ENCODE measurements at places on chromosomes 3 and 15.

DNA sequence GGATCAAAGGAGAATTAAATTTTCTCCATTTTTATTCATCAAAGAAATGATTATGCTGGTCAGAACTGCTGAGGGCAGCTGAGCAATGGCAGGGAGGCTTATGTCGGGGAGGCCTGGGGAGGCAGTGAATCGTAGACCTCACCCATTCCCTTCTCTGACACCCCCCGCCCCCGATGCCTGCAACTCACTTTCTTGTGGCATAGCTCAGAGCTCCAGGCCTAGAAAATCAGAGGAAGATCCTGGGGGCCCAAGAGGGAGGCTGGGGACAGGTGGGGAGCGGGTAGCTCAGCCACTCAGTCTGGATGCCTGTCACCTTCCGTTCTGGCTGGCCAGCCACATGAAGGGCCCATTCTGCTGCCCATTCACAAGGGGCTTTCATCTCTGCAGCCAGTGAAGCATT, 1.1 kb upstream of the DNAH1 start:
- DNase-seq: no peak

DNA sequence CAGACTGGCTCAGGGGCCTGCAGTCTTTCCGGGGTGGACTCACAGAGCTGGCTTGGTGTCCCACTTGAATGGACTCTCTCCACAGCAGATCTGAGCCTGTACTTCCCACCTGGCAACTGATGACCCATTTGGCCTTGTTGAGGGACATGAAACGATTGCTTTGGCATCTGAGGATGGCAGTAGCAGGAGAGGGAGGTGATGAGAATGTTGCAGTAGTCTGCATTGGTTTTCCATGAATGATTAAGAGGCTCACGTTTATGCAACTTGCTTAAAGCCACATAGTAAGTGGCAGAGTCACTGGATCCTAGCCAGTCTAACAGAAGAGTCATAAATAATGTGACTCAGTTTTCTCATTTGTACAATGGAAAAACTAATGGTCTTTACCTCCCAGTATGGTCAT, 21.9 kb downstream of the IL20RB start:
- DNase-seq: no peak

- DNase-seq: no peak
Measured at GRCh38 chr15:77869021-77869895, 208.3 kb downstream of the TBC1D2B start.

DNA sequence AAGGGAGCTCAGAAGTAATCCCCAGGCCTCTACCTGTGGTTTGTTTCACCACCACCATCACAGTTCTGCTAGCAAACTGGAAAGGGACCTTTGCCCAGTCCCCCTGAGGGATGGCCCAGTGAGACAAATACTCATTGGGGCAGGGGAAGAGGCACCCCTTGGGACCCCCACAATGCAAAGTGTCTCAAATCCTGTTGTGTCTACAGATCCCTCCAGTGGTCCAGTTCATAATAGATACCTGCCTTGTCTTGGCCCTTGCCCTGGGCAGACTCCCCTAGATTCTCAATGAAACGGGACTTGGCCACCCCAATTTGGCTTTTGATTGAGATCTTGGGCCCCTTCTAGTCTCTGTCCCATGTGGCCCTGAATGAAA, 43.8 kb upstream of the RAB6B start:
- DNase-seq: no peak

GRCh38 chr3:153624310-153625030, 462.4 kb downstream of the RAP2B start:
- DNase-seq: peak; percentile 65

DNA sequence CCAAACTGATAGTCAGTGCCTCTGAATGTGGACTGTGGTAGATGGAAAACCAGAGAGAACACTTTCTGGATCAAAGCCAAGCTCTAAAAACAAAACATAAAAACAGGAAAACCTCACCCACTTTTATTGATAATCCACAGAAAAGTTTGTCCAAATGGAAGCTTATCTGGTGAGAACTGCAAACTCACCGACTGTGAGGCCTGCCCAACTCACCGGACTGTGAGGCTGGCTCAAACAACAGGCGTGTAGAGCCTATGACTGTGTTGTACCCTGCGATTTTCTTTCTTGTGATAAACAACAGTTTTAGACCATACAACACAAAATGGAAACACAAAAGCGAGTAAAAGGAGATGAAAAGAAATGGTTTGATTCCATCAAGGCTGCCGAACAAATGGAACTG, 7.2 kb downstream of the PRR23C start:
- DNase-seq: no peak

- DNase-seq: no peak
Measured at GRCh38 chr3:99248130-99248529, 346.6 kb upstream of the DCBLD2 start.

GRCh38 chr3:56980798-56981390, 79.6 kb upstream of the SPATA12 start:
- DNase-seq: peak; percentile 86

GRCh38 chr3:102068327-102068726, 219.0 kb downstream of the NFKBIZ start:
- no peak for DNase-seq

GRCh38 chr15:65337436-65338070, 33.1 kb downstream of the RNU5B-1 start:
- DNase-seq: no peak

DNA sequence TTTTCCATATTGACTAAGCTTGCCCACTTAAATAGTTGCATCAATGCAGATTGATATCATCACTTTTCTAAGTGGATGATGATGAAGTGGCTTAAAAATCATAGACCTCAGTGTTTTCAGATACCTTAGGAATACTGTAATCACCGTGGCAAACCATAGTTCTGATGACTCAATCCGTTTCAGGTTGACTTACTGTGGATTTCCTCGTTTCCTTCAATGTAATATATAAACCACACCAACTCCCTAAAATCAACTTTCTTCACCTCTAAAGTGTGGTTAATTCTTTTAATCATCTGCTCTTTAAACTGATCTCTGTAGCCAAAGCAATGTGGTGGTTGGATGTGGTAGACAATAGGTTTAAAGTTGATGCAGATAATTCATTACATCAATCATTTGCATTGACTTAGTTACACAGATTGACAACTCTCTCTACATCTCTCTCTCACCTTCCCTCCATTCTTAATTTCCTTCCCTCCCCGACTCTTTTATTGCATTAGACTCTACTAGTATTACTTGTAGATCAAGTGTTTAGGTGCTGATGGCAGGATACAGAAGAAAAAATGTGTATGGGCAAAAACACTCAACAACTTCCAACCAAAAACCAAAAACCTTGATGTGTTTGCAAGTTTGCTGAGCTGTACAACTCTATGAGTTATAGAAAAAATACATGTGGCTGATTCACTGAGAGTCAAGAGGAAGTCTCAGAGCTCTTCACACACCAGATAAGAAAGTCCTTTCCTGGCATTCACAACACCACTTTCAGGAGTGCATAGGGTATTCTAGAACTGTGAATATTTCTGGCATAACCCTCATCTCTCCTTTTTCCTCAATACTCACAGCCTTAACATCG, 243.5 kb downstream of the NFKBIZ start:
- peak; percentile 90 for DNase-seq

DNA sequence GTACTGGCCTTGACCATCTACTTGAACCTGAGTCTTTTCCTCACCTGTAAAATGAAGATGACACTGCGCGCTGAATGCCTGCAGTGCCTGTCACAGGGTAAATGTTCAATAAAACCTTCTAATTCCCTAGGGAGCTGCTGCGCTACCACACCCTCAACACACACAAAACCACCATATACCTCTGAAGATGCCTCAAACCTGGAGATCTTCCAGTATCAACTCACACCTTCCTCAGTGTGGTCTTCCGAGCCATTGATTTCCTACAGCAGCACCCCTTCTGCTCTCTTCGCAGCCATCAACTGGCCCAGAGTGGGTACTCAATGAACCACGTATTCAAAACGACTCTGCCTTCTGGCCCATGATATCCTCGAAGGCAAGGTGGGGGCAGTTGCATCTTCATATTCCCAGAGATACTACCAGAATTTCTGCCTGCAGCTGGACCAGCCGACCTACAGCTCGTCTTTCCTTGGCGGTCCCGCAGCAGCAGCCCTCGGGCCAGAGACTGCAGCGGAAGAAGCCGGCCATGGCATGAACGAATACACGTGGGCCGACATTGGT, 695 bp downstream of the RPL32 start:
- DNase-seq: no peak

DNA sequence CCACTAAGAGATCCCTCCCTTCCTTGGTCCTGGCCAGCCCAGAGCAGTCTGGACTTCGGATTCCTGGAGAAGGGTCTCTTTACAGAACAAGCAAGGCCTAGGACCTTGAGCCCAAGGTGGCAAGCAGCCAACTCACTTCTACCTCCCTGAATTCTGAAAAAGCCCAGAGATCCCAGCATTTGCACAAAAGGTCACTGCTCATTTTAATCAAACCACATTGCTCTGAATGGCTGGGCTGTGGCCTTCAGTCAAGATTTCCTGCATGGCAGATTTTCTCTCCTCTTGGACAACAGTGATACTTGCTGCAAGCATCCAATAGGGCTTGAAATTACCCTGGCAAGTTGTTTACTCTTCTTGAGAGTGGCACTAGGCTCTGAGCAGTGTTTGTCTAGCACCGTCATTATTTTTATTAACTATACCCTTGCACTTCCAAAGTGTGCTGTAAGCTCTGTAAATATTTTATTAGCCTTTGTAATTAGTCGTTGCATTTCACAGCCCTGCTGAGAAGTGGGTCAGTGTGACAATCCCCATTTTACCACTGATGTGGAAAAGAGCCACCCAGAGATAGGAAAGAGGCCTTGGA, 274.7 kb upstream of the CTNNB1 start:
- DNase-seq: no peak

GRCh38 chr3:184354121-184354728, 7.2 kb downstream of the CLCN2 start:
- peak; percentile 60 for DNase-seq

DNA sequence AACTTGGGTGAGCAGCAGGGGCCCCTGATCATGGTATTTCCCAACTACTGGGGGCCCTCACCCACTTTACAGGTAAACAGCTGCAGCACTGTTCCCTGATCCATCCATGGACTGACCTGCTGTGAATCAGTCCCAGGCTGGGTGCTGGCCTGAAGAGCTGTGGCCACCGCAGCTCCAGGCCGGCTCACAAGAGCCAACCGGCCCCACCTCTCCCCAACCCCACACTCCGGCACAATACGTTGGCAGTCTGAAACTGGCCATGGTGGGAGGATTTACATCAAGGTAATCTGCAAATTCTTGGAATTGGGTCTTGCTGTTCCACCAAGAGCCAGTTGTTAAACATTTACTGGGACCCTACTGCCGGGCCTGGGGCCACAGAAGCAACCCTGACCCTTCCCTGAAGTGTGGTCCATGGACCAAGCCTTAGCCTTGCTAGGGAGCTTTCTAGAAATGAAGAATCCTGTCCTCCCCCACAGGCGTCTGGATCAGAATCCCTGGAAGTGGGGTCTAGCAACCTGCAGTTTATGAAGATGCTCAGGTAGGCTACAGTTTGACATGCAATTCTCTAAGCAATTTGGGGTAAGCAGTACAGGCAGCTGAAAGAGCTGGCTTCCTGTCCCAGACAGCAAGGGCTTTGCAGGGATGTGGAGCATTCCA, 3.7 kb downstream of the SLC6A20 start:
- no peak for DNase-seq

- DNase-seq: no peak
Measured at GRCh38 chr3:193149998-193150397, 91.0 kb upstream of the PLAAT1 start.

- DNase-seq: no peak
Measured at GRCh38 chr15:56729561-56729960, 3.7 kb downstream of the ZNF280D start.

- no peak for DNase-seq
Measured at GRCh38 chr15:69117431-69117871, 43.0 kb upstream of the GLCE start.

GRCh38 chr3:10277115-10277625, 15.6 kb downstream of the GHRL start:
- no peak for DNase-seq

- no peak for DNase-seq
Measured at GRCh38 chr15:68062214-68062613, 8.1 kb downstream of the PIAS1 start.

DNA sequence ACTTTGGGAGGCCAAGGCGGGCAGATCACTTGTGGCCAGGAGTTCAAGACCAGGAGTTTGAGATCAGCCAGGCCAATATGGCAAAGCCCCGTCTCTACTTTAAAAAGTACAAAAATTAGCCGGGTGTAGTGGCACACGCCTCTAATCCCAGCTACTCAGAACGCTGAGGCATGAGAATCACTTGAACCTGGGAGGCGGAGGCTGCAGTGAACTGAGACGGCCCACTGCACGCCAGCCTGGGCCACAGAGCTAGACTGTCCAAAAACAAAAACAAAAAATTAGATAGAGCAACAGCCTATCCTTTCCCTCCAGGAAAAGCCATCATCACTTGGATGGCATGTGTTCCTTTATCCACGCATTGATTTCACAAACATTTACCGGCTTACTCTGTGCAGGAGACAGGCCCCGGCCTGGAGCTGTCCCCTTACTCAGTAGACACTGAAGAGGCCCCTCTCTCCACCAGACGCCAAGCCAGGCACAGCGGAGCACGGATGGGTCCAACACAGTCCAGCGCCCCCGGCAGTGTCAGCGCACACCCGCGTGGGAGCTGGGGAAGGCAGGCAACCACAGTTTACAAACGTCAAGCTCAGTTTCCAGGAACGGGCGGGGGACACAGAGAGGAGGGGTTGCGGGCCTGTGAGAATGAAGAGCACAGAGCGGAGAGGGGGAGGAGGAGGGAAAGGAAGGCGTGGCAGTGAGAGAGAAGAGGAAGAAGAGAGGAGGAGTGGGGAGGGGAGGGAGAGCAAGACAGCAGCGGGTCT, 3.1 kb downstream of the GP5 start:
- DNase-seq: peak; percentile 64

- DNase-seq: no peak
Measured at GRCh38 chr15:72319360-72319984, 485 bp downstream of the CELF6 start.

- no peak for DNase-seq
Measured at GRCh38 chr15:63597038-63597790, at the start of gene FBXL22. FBXL22 (plus strand) TSS chr15:63597387; CDS start chr15:63597393, 6 bp downstream.

DNA sequence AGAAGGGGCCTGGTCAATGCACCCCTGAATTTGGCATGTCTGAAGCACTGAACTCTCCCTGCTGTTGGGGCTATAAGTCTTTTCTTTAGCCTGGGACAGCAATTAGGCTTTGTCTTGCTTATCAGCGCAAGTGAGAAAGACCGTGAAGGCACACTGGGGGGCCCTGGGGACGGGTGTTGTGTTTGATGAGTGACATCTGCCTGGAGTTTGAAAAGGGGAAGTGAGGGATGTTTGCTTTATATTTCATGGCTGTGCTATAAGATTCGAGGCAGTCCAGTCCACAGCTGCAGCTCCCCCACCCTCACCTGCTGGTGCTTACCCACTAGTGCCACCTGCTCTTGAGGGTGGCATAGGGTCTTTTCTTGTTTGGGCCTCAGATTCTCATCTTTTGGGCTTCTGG, 44.8 kb downstream of the CEMIP start:
- DNase-seq: no peak

DNA sequence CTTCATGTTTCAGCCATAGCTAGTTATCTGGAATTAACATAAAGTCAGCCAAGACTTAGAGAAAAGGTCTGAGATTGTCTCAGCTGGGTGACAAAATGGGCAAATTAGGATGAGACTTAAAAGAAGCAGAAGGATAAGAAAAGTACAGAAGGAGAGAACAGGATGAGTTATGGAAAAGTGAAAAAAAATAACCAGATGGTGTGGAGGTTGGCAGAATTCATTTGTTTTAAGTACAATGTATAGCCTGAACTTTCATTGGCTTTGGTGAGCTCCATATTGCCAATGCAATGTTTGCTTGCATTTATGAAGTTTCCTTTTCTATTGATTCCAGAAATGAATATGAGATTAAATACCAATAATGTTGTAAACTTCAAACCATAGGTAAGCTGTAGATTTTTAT, 447.2 kb upstream of the DPH6 start:
- no peak for DNase-seq

GRCh38 chr3:187011915-187012314, 81.6 kb downstream of the ST6GAL1 start:
- no peak for DNase-seq

Measured in activated CD4-positive, alpha-beta T cell treated with anti-CD3 and anti-CD28 coated beads, Interleukin-2, amount 50 U/mL, for 16 hours (primary cell).